ENCODE measurements at places on chromosomes 4 and X.

DNA sequence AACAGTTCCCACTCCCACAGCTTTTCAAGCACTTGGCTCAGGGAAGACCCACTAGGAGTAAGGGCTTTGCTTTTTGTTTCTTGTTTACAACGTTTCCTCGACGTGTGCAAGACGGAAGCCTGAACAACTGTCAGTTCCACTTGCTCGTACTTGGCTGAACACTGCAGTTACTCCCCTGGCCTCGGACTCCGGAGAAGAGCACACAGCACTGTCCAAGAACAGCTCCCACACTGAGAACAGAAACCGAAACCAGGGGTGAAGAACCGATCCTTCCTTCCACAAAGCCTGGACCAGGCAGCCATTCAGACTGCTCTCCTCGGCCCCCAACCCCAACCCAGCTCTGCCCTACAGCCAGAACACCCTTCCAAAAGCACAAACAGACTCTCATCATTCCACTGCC is 25.5 kb downstream of the IRF2 start:
- no peak for DNase-seq
- no peak overlapping the region for H3K27ac ChIP-seq
- no peaks in the 10 kb centered on the region for H3K36me3 ChIP-seq
- H3K27me3 ChIP-seq, result no peaks in the 10 kb centered on the region
- H3K4me1 ChIP-seq, result peaks cover 9% of the 10 kb centered on the region
- peak overlapping the region; percentile 8 for H3K4me3 ChIP-seq

- H3K4me3 ChIP-seq, result no peak overlapping the region
- no peaks in the 10 kb centered on the region for H3K36me3 ChIP-seq
- no peak overlapping the region for H3K27ac ChIP-seq
- no peaks in the 10 kb centered on the region for H3K4me1 ChIP-seq
- DNase-seq, result no peak
- no peaks in the 10 kb centered on the region for H3K27me3 ChIP-seq
Measured at GRCh38 chrX:103849558-103849957, 17.5 kb upstream of the RAB9B start.

GRCh38 chr4:55348466-55348865 is 2.4 kb downstream of the SRD5A3 start:
- H3K27me3 ChIP-seq, result no peaks in the 10 kb centered on the region
- H3K4me3 ChIP-seq, result no peak overlapping the region
- no peak overlapping the region for H3K27ac ChIP-seq
- H3K4me1 ChIP-seq, result peaks cover 6% of the 10 kb centered on the region

GRCh38 chrX:19382555-19383145 is 38.9 kb downstream of the PDHA1 start:
- DNase-seq, result no peak
- H3K27ac ChIP-seq, result no peak overlapping the region
- H3K27me3 ChIP-seq, result no peaks in the 10 kb centered on the region

DNA sequence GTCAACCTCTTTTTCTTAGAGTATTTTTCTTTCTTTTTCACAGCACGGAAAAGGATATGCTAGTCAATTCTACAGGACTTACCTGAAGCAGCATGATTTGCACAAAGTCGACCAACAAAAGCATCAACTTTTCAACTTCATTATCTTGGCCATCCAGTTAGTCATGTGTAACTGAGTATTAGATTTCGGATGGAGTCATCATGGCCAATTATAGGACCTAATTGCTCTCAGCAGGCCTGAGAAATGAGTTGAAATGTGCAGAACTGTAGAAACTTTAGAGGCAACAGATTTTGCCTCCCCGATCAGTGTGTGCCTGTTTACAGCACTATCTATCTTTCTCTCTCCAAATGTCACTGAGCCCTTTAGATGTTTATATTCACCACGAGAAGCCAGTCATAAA is 41.0 kb downstream of the PCDH10 start:
- no peaks in the 10 kb centered on the region for H3K4me1 ChIP-seq
- no peaks in the 10 kb centered on the region for H3K36me3 ChIP-seq
- no peak overlapping the region for H3K27ac ChIP-seq
- no peaks in the 10 kb centered on the region for H3K27me3 ChIP-seq
- DNase-seq, result no peak
- no peak overlapping the region for H3K4me3 ChIP-seq

GRCh38 chr4:142160509-142160908 is 524.1 kb downstream of the IL15 start:
- no peak overlapping the region for H3K4me3 ChIP-seq
- no peak overlapping the region for H3K27ac ChIP-seq
- H3K4me1 ChIP-seq, result no peaks in the 10 kb centered on the region

- H3K4me1 ChIP-seq, result no peaks in the 10 kb centered on the region
- no peak overlapping the region for H3K27ac ChIP-seq
Measured at GRCh38 chrX:3522101-3522650, 175.7 kb upstream of the MXRA5 start.

DNA sequence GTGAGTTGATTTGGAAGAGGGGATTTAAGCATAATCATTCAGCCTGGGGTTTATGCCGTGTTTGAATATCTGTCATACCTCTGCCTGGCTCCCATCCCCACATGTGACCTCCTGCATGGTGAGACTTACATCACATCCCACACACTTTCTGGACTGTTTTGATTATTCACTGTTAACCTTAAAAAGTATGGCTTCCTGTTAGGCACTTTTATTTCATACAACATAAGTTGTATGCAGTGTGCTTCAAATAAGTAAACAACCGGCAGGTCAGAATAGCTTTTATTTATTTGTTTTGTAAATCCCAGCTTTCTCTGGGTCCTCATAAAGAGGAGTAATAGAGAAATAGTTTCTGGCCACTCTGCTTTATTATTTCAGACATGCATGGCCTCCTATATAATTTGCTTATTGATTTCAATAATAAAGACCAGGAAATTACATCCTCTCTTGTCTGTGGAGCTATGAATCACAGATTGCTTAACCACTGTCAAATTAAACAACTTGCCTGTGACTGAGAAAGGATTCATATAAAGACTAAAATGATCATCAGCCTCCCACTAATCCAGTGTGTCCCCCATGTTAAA is 376.8 kb upstream of the ZFP42 start:
- no peak overlapping the region for H3K27ac ChIP-seq
- H3K4me3 ChIP-seq, result no peak overlapping the region
